ENCODE measurements at places on chromosomes 4 and X.

DNA sequence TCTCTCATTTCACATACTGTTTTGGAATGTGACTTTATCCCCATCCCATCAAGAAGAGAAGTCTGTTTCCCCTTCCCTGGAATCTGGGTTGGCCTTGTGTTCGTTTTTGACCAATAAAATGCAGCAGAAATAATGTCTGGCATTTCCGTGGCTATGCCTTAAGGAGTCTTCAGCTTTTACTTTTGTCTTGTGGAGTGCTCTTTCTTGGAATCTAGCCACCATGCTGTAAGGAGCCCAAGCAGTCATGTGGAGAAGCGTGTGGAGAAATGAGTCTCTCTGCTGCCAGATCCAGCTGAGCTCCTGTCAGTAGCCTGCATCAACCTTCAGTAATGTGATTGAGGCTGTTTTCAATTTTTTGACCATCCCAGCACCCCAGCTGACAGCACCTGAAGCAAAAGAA lies 84.4 kb upstream of the ARMCX2 start:
- DNase-seq = no peak

DNA sequence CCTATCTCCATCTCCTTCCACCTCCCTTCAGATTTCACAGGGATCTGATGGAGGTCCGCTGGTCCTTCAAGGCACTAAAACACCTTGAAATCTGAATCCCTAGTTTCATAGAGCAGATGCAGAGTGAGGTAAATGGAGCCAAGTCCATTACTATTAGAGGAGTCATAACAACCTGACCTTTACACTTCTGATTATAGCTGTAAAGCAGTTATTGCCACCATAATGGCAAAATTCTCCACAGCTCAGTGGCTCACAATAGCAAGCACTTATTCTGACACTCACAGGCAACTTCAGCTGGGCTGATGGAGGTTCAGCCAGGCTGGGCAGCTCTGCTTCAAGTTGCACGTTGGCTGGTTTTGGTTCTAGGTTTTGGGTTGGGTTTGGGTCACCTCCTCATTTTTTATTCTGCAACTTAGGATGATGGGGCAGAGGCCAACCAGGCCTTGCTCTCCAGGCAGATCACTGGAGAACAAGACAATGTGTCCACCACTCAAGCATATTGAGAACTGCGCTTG lies 51.4 kb upstream of the LRAT start:
- no peak for DNase-seq

GRCh38 chr4:15601862-15602261 lies 53.3 kb downstream of the FBXL5 start:
- no peak for DNase-seq

GRCh38 chr4:163317110-163317509 lies 15.3 kb downstream of the NPY1R start:
- DNase-seq = no peak

- DNase-seq = peak; percentile 13
Measured at GRCh38 chrX:49291615-49292337, 11.7 kb upstream of the GAGE10 start.

DNA sequence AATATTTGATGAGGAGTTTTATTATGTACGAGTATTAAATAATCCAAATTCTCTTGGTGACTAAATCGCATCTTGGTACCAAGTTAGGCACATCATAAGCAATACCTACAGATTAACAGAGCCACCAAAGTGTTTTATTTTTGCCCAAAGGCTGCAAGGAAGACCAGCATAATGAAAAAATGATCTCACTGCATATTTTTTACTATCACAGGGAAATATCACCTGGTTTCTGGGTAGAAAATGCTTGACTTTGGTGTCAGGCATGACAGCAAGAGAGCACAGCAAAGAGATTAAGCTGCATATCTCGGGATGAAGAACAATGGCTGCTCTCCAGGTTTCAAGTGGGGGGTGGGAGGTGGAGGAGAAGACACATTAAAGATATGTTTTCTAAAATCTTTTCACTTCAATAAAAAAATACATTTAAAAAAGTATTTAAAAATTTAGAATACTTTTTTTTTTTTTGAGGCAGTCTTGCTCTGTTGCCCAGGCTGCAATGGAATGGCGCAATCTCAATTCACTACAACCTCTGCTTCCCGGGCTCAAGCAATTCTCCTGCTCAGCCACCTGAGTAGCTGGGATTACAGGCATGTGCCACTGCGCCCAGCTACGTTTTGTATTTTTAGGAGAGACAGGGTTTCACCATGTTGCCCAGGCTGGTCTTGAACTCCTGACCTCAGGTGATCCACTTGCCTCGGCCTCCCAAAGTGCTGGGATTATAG lies 86.1 kb downstream of the FRYL start:
- DNase-seq = no peak
